Hepatic stellate cell (primary cell): ENCODE measurements at places on chromosomes 5 and 9.
A peak's percentile ranks its signal among the peaks of the same experiment; 100 is the strongest.

- no peak for DNase-seq
These were observed 155.8 kb downstream of the DRD1 start for GRCh38 chr5:175288048-175288621.

DNA sequence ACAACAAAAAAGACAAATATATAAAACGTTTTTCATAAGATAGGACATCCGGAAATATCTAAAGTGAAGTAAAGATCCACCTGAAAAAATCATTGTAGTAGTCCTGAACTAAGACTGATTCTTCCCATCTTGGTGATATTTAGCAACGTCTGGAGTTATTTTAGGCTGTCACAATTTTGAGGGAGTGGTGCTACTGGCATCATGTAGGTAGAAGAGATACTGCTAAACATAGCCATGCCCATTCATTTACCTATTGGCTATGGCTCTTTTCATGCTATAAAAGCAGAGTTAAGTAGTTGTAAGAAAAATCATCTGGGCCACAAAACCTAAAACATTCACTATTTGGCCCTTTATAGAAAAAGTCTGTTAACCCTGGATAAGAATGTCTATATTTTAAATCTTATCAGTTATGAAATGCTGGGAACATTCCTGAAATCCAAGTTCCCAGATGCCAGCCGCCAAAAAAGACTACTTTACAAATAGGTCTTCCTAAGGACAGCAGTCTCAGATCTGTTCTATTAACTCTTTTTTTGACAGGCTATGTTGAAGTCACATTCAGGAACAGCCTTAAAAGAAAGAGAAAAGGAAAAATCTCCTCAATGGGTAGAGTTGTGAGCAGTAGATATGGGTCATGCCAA is 27.0 kb downstream of the RAPGEF6 start:
- no peak for DNase-seq

DNA sequence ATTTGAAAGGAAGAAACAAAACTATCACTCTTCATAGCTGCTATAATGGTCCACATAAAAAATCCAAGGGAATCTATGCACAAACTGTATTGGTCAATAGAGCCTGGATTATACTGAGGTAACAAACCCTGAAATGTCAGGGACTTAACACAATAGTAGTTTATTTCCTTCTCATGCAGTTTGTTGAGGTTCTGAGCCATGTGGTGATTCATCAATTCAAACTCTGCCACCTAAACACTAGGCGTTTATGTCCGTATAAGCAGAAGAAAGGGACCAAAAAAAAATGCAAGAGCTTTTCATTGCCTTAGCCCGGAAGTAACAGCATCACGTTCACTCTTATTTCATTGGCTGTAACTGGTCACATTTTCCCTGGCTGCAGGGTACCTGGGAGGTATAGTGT is 464.7 kb downstream of the ZSWIM6 start:
- DNase-seq, result no peak

DNA sequence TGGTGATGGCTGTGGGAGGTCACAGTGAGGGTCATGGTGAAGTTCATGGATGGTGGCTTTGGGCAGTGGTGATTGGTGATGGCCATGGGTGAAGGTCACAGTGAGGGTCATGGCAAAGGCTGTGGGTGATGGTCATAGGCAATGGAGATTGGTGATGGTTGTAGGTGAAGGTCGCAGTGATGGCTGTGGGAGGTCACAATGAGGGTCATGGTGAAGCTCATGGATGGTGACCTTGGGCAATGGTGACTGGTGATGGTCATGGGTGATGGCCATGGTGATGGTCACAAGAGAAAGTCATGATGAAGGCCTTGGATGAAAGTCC is 115.6 kb upstream of the IRX4 start:
- DNase-seq, result no peak

- DNase-seq, result no peak
These were observed 2.2 kb downstream of the BARX1 start for GRCh38 chr9:93952784-93953495.

GRCh38 chr5:125882061-125882460 is 541.1 kb upstream of the GRAMD2B start:
- no peak for DNase-seq

DNA sequence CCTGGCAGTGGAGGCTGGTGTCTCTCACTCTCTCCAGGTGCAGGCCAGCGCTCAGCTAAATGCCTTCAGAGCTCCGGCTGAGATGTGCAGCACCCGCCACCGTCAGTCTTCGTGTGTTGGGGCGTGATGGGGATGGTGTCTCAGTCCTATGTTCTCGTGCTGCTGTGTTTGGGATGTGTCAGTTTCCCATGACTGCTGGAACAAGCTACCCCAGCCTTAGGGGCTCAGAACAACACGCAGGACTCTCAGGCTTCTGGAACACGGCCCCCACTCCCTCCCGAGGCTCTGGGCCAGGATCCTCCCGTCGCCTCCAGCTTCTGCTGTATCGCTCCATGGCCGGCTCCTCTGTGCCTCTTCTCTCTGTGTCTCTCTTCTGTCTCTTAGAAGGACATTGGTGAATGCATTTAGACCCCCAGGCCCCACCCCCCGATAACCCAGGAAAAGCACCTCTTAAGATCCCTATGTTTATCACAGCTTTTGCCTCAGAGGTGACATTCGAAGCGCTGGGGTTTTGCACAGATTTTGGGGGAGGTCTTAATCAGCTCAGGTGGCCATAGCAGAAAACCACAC is 9.6 kb upstream of the CEP72 start:
- DNase-seq, result no peak

DNA sequence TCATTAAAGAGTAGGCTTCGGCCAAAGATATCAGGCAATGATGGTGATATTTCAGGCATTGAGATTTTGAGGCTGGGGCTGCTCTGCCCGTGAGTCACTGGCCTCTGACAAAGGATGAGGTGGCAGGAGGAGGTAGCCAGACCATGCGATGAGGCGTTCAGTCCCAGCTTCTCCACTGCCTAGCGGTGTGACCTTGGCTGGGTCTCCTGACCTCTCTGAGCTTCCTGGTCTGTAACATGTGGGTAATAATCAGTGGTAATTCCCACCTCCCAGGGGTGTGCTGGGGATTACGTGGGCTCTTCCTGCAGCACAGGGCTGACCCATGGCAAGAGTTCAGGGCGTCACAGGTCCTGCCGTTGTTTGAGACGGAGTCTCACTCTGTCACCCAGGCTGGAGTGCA is 73.2 kb upstream of the RAPGEF1 start:
- DNase-seq, result no peak

GRCh38 chr9:125906144-125906543 is 159.0 kb downstream of the PBX3 start:
- peak; percentile 14 for DNase-seq

GRCh38 chr5:96624596-96624995 is 37.6 kb upstream of the CAST start:
- no peak for DNase-seq

GRCh38 chr5:142826741-142827492 is 56.7 kb downstream of the ARHGAP26 start:
- no peak for DNase-seq

DNA sequence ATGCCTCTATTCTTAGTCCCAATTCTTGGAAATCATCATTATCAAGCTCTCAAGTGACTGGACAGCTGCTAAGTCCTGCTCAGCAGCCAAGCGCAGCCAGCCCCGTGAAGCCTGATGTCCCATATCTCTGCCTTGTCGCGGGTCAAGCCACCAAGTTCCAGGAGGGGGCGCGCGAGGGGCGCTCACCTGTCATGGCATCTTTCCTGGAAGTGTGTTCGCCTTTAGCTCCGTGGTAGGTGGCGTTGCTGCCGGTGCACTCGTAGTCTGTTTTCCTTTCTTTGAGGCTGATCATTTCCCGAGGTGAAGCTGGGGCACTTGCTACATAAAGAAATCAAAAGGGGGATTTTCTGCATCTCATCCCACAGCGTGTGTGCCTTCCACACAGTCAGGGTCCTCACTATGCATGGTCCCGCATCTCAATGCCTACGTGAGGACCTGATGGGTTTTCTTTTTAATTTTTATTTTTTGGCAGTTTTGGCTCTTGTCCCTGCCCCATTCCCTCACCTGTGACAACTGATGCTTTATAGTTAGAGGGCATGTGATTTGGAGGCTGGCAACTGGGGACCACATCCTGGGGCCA is 227.0 kb upstream of the DAP start:
- DNase-seq, result peak; percentile 13

- no peak for DNase-seq
These were observed 197.7 kb downstream of the NTRK2 start for GRCh38 chr9:84867186-84867585.

GRCh38 chr5:39654715-39655114 is 229.9 kb upstream of the DAB2 start:
- no peak for DNase-seq

DNA sequence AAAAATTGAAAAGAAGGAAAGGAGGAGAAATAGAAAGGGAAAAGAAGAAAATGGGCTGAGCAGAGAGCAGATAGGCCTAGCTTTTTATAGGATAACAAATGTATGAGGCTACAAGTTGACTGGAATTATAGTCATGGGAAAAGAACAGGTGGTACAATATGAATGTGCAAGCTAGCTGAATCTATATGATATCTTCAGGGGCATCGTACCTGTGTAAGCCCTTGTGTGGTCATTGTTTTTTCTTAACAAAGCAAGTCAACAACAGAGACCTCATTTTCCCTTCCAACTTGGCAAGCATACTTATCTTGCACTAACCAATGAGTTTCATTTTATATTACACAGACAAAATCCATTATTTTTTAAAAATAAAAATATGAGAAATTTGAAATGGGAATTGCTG is 259.2 kb downstream of the KCTD16 start:
- no peak for DNase-seq

GRCh38 chr9:137030006-137030405 is 1.9 kb downstream of the FUT7 start:
- DNase-seq, result no peak

GRCh38 chr5:65103756-65104440 is 335.2 kb downstream of the CWC27 start:
- no peak for DNase-seq

- DNase-seq, result no peak
These were observed 31.0 kb upstream of the FIBCD1 start for GRCh38 chr9:130970052-130970451.

GRCh38 chr9:106846857-106847256 is 16.1 kb upstream of the ZNF462 start:
- DNase-seq, result no peak

GRCh38 chr9:5586391-5586802 is 42.5 kb upstream of the RIC1 start:
- peak; percentile 29 for DNase-seq

GRCh38 chr5:2185646-2186471 is 303.1 kb upstream of the IRX4 start:
- DNase-seq, result no peak

- DNase-seq, result no peak
These were observed 857 bp downstream of the ADAM19 start for GRCh38 chr5:157574456-157575380.

DNA sequence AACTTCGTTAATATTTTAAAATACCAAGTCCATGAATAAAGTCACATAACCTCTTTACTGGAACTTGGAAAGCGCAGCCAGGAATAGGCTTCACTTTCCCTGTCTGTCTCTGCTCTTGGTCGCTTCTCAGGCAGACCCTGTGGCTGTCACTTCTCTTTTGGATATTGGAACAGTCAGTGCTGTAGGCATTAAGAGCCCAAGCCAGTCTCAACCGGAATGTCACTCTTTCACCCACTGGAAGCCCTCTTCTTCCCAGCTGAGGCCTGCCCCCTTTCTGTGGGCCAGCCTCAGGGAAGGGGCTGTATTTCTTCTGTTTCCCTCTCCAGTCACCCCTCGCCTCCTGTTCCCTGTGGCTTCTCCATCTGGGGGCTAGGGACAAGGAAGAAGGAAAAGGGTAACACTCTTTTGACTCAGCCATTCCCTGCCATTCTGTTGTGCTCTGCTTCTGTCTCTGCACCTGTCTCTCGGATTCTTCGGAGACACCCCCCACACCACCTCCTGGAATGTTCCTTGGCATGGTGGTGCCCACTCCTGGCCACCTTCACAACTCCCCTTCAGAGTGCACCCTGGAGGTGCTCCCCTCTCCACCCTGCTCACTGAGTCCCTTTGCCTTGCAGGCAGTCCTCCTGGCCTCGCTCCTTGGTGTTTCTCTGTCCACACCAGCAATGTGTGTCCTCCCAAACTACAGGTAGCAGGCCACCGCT is 103.4 kb downstream of the TRIO start:
- DNase-seq, result no peak
